ENCODE measurements at places on chromosomes 6 and 20.

DNA sequence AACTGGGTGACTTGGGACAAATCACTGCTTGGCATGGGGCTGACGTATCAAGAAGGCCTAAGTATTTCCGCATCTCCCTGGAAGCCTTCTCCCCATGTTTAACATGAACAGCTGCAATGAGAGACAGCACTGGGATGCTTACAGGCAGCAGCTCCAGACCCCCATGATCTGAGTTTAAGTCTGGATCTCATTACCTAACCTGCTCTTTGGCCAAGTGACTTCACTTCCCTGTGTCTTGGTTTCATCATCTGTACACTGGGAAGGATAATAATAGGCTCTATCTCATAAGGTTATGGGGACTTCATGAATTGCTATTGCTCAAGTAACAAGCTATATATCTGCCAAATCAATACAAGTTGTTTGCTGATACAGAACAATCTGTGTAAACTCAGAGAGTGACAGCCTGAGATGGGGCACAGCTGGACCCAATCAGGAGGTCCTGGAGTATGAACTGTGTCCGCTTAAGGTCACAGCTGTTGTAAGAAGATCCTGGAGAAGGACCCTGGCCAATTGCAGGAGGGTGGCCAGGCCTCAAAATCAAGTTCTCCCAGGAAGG, 56.0 kb downstream of the TGM2 start:
- no peak for DNase-seq

DNA sequence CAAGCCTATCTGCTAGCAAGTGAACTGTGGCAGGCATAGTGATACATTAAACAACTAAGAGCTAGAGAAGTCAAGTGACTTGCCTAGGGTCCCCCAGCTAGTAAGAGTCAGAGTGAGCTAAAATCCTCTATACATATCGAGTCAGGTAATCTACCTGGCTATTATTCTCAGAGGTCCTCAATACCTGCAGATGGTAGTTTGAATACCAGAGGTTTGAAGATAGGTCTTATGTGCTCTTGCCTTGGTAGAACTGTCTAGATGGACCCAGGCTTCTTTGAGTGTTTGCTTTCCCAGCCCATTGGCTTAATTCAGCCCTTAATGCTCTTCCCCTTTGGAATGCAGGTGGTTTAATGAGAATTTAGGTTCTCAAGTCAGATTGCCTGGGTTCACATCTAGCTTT, 1.1 kb downstream of the ERGIC3 start:
- no peak for DNase-seq

DNA sequence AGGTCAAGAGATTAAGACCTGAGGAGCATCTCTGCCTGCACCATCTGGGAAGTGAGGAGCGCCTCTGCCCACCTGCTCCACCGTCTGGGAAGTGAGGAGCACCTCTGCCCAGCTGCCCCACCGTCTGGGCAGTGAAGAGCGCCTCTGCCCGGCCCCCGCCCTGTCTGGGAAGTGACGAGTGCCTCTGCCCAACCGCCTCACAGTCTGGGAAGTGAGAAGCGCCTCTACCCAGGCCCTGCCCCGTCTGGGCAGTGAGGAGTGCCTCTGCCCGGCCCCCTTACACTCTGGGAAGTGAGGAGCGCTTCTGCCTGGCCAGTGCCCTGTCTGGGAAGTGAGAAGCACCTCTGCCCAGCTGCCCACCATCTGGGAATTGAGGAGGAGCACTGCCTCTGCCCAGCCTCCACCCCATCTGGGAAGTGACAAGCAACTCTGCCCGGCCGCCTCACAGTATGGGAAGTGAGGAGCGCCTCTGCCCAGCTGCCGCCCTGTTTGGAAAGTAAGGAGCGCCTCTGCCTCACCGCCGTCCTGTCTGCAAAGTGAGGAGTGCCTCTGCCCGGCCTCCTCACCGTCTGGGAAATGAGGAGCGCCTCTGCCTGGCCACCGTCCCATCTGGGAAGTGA, 270.4 kb upstream of the NRSN1 start:
- no peak for DNase-seq

GRCh38 chr20:53647286-53647821, 53.7 kb upstream of the ZNF217 start:
- no peak for DNase-seq

DNA sequence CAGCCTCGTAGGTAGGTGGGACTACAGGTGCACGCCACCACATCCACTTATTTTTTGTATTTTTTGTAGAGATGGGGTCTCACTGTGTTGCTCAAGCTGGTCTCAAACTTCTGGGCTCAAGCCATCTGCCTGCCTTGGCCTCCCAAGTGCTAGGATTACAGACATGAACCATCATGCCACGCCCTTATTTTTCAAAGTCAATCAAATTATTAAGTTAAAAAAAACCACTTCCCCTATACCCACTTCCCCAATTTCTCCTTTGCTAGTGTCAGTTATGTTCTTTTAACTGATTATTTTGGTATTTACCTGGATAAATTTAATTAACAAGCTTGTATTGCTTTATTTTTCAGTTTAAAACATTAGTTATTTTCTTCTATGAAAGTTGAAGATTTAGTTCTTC, 49.6 kb downstream of the RIOK1 start:
- DNase-seq, result no peak

DNA sequence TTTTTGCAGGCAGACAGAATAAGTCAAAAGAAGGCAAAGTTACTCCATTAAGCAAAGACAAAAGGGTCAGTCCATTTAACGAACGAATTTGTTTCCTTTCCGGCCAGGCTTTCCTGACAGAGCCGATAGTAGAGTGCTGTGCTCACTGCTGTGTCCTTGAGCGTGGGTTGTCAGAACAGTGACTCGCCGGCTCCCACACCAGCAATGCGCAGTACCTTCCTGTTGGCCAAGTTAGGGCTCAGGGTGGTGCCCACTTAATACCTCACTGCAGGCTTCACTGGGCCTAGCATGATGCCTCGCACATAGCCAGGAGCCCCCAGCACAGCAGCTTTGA, 294.7 kb downstream of the FOXC1 start:
- DNase-seq, result no peak

GRCh38 chr6:7060769-7061516, 46.8 kb upstream of the RREB1 start:
- DNase-seq, result no peak

DNA sequence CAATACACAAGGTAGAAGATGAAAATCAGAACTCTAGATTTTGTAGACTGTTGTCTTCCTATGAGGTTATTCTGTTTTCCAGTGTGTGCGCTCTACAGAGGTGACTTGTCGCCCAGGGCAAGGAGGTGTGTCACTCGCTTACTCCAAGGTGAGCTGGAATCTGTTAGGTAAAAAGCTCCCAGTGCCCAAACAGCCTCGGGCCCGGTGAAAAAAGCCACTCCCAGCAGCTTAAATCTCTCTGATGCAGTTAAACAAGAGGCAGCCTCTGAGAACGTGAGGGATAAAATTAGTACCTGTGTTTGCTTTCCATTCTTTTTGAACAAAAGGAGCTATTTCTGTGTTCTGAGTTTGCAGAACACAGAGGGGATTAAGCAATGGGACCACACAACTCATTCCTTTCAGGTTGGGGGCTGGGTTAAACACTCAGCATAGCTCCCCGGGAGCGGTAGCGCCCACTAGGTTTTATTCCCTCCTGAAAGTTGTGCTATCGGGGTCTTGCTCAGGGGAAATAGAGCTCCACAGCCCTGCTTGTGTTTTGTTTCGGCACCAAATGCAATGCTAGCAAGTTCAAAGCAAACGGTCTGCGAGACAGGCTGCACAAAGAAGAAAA, 181.2 kb downstream of the FOXA2 start:
- DNase-seq, result no peak

- no peak for DNase-seq
These were observed 50.4 kb upstream of the TAB2 start for GRCh38 chr6:149267072-149267471.

DNA sequence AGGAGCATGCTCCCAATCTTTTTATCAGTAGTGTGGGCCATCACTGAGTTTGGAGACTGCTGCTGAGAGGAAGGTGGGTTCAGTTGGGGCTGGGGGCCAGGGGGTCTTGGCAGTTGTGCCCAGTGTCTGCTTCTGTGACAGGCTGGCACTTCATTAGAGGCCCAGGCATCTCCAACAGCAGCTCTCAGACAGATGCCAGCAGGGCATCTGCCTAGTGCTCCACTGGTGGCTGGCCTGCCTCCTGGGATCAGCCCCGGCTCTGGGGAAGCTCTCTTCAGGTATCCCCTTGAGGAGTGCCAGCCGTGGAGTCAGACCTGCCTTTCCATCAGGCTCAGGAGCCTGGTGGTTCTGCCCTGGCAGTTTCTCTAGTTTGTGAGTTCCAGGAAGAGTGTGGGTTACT, 77.3 kb downstream of the DTD1 start:
- no peak for DNase-seq

DNA sequence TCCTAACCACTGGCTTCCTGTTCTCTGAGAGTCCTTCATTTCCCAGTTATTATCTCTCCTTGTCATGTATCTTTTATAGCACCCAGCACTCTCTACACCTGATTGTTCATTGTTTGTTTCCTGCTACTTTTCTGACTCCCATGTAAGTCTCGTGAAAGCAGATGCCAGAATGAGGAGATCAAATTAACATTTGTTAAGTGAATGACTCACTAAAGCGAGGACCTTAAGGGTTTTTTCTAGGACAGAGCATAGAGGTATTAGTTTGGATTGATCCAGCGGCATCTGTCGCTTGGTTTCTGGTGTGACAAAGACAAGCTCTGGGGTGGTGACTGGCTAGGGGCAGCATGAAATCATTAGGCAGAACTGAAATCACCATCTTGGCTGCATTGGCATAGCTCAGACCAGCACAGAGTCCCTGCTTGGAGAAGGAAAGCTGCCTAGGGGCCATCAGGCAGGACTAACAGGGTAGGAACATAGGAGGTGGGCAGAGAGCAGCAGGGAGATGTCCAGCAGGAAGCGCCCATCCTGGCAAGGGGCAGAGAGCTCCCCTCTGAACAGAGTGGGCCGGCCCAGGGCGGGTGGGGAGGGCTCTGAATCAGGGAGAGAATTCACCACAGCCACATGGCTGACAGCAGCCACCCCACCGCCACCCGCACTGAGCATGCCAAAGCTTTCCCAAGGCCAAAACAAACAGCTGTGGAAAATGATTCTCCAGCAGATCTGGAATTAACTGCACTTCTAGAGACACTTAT, 97.1 kb upstream of the CEP85L start:
- peak; percentile 81 for DNase-seq

- no peak for DNase-seq
These were observed 11.2 kb downstream of the ZBTB2 start for GRCh38 chr6:151379933-151380847.

GRCh38 chr20:50020288-50020687, 37.5 kb downstream of the SNAI1 start:
- DNase-seq, result no peak

DNA sequence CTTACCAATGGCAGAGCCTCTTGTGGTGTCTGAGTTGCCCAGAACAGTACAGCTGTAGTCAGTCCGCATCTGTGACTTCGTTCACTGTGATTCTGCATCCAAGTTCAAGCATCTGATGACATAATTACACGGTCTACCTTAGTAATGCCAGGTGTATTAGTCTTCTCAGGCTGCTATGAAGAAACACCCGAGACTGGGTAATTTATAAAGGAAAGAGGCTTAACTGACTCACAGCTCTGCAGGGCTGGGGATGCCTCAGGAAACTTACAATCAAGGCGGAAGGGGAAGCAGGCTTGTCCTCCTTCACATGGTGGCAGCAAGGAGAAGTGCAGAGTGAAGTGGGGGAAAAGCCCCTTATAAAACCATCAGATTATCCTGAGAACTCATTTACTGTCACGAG, 163.9 kb upstream of the SULF2 start:
- no peak for DNase-seq

DNA sequence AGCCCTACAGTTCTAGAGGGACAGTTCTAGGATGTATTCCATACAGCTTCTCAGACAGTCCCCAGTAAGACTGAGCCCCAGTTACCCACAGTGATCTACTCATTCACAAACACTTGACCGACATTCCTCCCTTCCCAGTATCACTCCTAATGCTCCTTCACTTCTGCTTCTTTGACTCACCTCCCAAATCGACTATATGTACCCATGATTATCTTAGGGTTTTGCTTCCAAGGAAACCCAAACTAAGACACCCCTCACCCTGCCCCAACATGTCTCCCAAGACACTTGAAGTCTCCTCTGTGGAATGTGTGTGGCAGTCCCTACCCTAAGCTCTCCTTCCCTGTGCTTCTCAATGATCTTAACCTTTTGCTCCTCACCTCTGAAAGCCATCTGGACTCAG, 23.6 kb upstream of the TGM6 start:
- no peak for DNase-seq

DNA sequence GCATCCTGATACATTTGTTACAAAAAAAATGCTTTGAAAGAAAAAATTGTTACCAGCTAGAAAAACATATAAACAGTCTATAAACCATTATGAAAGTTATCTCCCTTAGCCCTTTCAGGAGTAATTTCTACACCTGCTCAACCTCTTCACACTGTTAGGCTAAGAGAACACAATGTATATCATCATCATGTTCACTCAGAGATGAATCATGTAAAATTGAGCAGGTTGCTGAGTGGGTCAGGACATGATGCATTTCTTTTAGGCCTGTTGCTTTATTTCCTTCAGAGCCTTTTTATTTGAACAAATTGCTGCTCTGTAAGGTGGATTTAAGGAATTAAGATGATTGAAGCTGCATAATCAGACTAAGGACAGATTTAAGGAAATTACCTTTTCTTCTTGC, 531.3 kb upstream of the MAN1A1 start:
- no peak for DNase-seq

GRCh38 chr20:63942250-63942951, 13.8 kb downstream of the UCKL1 start:
- DNase-seq, result no peak

GRCh38 chr20:53124075-53124551, 152.0 kb downstream of the TSHZ2 start:
- DNase-seq, result no peak

- DNase-seq, result no peak
These were observed 77.2 kb downstream of the UTRN start for GRCh38 chr6:144362042-144363018.

DNA sequence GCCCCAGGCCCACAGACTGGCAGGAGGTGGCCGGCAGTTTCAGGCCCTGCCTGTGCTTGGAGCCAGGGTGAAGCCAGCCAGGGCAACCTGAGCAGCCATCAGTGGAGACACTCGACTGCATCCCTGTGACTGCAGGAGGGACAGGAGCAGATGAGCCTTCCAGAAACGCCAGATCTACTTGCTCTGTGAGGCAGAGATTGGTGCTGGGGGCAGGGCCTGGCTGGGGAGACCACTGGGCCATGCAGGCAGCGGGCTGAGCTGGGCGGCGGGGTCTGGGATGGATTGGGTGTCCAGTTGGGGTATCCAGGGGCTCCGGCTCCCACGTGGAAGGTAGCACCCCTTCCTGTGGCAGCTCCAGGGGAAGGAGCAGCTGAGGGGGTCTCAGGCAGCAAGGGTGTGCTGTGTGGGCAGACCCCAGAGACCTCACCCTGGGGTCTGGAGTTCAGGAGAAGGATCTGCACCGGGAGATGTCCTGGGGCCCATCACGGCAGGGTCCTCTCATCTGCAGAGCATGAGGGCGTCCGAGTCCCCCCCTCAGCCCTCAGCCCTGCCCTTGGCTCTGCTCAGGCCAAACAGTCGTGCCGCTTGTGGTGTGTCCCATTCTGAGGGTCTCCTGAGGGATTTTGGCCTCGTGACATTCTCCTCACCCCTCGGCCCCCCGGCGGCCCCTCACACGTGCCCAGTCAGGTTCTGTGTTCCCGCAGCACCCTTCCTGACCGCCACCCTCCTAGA, 334.9 kb downstream of the TAF4 start:
- DNase-seq, result no peak

- no peak for DNase-seq
These were observed 1.1 kb downstream of the DPM1 start for GRCh38 chr20:50957276-50957675.

- DNase-seq, result no peak
These were observed 116.5 kb downstream of the TRDN start for GRCh38 chr6:123520217-123520616.

- DNase-seq, result no peak
These were observed 284.8 kb downstream of the GMDS start for GRCh38 chr6:1960486-1961142.

All from left forelimb (tissue), 1 donor.